ENCODE measurements at places on chromosomes 6 and 20.

DNA sequence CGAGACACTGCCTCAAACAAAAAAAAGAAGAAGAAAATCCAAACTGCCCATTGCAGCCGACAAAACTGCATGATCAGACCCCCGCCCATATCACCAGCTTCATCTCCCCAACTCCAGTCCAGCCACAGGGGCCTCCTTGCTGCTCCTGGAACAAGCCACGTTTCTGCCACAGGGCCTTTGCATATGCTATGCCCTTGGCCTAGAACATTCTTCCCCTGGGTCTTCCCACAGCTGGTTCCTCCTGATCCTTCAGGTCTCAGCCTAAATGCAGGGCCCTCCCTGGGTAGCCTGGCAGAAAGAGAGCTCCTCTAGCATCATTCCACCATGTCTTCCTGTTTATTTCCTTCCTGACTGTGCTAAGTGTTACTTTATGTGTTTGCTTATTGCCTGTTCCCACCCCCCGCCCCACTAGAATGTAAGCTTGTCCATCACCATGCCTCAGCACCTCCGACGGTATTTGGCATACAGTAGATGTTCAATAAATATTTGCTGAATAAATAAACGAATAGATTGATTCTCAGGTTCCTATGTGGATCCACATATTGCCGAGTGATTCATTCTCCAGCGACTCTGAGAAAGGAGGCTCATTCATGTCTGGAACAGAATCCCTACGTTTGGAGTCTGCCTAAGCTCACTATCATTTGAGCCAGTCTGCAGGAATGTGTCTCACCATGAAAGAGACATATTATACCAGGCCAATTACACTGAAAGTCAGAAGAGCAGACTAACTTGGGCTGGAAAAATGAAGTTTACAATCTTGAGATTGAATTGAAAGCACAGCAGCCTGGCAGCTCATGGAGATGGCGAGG lies 56.1 kb downstream of the NFATC2 start:
- DNase-seq = no peak

- no peak for DNase-seq
Measured at GRCh38 chr6:33116417-33116816, 40.6 kb downstream of the HLA-DPB1 start.

DNA sequence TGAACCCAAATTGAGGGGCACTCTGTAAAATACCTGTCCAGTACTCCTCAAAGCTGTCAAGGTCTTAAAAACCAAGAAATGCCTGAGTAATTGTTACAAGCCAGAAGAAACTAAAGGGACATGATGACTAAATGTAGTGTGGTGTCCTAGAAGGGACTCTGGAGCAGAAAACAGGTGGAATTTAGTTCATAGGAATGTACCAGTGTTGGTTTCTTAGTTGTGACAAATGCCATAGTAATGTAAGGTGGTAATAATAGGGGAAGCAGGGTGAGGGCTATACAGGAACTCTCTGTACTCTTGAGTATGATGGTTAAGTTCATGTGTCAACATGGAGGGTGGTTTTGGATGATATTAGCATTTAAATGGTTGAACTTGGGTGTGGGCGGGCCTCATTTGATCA lies 92.3 kb downstream of the CNBD2 start:
- no peak for DNase-seq

- no peak for DNase-seq
Measured at GRCh38 chr20:51160821-51161220, 137.9 kb upstream of the KCNG1 start.

GRCh38 chr20:37933786-37934633 lies 31.1 kb downstream of the VSTM2L start:
- no peak for DNase-seq

GRCh38 chr6:44662461-44663121 lies 275.1 kb downstream of the CDC5L start:
- no peak for DNase-seq

- no peak for DNase-seq
Measured at GRCh38 chr6:37368961-37369320, 15.2 kb downstream of the RNF8 start.

- no peak for DNase-seq
Measured at GRCh38 chr6:13006578-13007300, 290.2 kb downstream of the PHACTR1 start.

- no peak for DNase-seq
Measured at GRCh38 chr20:796921-797320, 28.6 kb upstream of the SLC52A3 start.

- DNase-seq = no peak
Measured at GRCh38 chr6:118171852-118172251, 264.8 kb downstream of the SLC35F1 start.

GRCh38 chr6:135306740-135307420 lies 125.8 kb downstream of the MYB start:
- DNase-seq = no peak

DNA sequence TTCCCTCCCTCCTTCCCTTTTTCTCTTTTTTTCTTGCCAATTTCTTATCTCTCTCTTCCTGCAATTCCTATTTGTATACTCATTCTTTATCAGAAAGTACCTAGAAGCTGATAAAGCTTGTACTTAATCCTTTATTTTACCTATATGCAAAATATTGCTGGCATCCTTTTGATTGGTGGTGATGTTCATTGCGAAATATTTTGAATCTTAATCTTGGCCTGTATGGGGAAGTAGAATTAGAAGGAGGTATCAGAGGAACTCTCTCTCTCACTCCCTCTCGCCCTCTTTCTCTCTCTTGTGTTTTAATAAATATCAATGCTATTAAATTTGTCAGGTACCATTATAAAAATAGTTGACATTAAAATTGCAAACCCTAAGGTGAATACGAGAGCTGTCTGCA lies 52.8 kb downstream of the UST start:
- DNase-seq = no peak

DNA sequence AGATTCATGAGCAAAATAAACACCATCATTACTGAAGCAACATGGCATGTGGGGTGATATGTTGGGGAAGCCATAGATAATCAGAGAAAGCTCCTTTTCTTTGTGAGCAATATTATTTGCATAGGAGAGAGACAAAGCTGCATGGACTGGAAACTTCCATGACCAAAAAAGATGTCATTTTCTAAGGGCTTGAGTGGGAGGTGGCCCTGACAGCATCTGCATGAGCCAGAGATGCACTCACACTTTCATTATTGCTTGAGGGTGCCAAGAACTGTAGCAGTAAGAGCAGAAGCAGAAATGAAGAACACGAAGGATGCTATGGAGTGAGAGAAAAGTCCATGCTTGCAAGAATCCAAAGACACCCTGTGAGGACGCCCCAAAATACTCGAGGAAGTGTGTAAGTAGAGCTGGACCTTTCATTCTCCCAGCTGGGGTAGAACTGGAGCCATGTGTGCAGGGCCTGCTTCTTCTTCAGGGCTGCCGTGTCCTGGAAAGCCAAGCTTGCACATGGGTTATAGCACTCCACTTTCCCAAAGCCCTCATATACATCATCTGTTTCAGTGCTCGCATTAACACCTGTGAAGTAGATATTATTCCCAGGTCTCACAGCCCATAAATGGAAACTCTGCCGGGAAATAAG lies 851.2 kb downstream of the DHX35 start:
- no peak for DNase-seq

DNA sequence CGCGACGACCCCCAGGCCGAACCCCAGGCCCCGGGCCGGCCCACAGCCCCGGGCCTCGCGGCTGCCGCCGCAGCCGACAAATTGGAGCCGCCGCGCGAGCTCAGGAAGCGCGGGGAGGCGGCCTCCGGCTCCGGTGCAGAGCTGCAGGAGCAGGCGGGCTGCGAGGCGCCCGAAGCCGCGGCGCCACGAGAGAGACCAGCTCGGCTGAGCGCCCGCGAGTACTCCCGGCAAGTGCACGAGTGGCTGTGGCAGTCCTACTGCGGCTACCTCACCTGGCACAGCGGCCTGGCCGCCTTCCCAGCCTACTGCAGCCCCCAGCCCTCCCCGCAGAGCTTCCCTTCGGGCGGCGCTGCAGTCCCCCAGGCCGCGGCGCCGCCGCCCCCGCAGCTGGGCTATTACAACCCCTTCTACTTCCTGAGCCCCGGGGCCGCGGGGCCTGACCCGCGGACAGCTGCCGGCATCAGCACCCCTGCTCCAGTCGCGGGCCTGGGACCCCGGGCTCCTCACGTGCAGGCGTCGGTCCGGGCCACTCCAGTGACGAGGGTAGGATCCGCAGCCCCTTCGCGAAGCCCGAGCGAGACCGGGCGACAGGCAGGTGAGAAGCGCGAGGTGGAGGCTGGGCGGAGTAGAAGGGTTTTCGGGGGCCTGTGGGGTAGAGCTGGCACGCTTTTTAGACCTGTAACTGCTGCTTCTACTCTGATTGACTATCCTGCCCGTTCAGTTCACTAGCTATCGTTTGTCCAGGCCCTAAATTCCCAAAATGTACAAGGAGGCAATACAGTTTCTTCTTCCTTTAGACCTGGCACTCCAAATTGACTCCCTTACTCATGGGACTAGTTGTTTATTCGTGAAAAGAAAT lies 654 bp downstream of the FAM8A1 start:
- no peak for DNase-seq

GRCh38 chr20:45425561-45425960 lies 9.6 kb downstream of the PIGT start:
- no peak for DNase-seq

DNA sequence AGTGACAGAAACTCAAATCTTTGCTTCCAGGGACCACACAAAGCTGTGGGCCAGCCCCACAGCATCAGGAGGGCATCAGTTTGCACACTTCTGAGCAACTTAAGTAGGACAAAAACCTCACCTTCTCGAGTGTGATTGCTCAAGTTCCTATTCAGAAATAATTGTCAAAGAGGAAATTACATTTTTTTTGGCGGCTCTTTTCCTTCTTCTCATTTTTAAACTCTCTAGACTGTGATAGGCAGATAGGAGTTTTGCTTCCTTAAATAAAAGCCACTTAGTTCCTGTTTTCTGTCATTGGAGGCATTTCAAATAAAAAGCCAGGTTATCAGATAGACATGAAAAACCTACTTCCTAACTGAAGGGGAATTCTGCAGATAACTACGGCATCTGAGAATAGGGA lies 11.2 kb upstream of the TAGAP start:
- DNase-seq = no peak

GRCh38 chr20:37984018-37984785 lies 49.1 kb downstream of the TTI1 start:
- no peak for DNase-seq

DNA sequence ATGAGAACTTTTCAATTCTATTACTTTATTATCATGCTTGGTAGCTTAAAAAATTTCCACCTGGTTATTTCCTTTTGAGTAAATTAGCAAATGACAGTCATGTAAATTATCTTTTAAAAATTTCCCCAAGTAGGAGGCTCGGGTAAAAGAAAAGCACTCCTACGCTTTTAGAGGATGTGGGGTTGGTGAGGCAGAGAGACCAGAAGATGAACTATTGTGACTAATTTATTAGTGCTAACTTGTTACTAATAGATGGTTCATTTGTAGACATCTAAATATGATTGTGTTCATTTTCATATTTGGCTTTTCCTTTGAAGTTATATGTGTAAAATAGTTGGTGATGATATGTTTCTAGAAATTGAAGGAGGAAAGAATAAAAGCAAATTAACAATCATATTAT lies 27.0 kb downstream of the ZNF292 start:
- DNase-seq = no peak

DNA sequence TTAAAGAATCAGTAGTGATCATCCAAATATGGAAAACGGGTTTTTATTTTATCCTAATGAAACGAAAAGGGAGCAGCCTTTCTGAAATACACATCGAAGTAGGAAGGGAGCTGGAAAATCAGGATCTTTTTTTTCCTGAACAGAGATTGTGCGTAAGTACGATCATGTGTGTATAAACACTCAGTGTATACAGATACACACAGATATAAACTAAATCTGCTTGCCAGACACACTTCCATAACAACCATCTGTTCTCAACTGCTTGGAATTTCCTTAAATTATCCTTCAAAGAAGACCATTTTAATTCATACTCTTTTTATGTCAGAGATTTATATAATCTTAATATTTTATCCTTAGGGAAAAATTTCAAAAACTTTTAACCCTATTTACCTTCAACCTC lies 110.7 kb downstream of the CHD6 start:
- DNase-seq = no peak

DNA sequence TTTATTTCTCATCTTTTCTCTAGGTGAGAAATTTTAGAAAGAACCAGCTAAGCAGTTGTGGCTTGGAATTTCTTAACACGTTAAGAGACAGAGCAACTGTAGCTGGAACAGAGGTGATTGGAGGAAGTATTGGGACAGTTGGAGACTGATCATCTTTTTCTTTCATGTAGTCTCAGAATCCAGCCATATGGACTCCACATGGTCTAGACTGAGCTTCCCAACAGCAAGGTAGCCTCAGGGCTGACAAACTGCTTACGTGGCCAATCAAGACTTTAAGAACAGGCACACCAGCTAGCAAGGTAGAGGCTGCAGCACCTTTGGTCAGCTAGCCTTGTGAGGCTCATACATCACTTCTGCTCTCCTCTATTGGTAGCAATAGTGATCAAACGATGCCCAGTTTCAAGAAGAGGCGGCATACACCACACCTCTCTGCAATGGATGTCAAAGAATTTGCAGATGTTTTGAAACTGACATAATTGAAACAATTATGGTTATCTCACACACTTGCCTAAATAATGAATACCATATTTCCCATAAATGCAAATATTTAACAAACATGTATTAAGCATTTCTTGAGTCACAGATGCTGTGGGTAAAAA lies 590.5 kb upstream of the SLC35B3 start:
- DNase-seq = no peak

DNA sequence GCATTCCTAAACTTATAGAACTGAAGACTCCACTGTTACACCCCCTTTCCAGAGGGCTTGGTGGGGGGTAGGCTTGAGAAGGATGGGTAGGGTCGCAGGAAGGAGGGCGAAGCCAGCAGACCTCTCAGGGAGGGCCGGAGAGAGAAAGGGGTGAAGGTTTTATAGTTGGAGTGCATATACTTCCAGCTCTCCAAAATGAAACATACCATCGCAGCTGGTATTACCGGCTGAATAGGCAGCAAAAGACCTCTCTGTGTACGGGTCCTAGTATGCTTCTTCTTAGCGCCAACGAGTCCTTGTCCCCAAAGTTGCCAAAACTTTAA lies 1.0 kb upstream of the VGLL2 start:
- no peak for DNase-seq

- DNase-seq = no peak
Measured at GRCh38 chr20:60648556-60648955, 603.5 kb upstream of the CDH4 start.

DNA sequence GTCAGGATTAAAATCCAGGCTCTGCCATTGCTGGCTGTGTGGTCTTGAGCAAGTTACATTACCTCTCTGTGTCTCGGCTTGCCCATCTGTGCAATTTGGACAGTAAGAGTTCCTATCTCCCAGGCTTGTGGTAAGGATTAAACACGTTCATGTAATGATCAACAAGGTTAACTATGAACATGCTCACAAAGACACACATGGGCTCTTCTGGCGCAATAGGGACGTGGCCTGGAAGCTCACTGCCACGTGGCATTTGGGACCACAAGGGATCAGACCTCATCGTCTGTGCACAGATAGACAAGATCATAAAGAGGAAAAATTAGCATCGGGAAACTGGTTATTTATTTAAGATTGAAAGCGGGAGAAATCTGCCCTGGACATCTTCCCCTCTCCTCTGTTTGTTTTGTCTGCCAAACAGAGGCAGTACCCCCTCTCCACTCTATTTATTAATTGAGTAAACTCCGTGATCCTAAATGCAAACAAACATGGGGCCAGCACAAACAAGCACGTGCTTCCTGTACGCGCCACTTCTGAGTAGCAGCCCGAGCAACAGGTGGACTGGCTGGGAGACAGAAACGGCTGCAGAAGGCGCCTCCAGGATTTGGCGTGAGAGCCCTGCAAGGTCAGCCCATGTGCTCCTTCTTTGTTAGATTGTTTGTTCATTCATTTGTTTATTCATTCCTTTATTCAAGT lies 95.0 kb downstream of the CDH26 start:
- DNase-seq = no peak
